NCI-H187 treated with DMSO at 0.1 percent for 48 hours (cell line): ENCODE measurements at places on chromosomes 1 and 21.

DNA sequence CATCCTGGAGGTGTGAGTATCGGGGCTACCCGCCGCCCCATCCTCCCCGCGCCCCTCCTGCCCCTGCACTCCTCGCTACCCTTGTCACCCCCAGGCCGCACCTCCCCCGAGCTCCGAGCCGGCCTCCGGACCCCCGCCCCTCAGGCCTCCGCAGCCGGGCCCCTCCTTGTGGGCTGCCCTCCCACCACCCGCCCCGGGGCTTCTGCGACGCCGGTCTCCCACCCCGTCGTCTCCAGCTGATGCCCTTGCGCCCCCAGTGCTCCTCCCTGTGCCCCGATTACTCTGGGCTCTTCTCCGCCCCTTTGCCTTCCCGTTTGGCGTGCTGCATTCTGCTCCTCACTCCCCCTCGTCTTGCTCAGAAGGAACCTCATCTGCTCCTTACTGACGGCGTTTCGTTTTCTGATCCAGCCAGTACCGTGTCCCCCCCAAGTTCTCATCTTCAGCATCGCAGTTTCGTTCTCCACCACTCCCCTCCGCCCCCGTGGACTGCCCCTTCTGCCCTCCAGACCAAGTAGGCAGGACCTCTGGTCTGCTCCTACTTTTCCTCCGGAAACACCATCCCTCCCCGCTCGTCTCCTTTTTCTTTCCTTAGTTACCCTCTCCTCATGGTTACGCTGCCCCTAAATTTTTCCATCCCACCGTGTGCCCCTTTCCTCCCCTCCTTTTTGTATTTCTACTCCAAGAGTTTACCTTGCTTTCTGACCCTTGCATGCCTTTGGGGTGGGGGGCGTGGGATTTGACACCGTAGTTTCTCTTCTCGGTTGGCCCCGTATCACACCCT lies 841 bp downstream of the SNX27 start:
- DNase-seq = no peak

DNA sequence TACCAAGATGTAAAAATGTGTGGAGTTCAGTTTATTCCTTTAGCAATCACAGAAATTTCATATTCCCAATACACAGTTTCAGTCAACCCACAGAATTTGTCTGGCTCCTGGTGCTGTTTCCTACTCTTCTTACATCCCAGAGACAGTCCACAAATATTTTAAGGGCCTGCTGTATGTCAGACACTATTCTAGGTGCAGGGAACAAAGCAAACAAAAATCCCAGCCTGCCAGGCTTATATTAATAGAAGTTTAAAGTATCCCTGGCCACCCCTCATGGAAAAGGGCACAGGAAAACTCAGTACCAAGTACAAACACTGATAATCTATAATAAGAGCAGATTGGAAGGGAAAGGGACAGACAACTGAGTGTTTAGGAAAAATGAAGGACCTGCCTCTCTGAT lies 194.8 kb downstream of the ZP4 start:
- no peak for DNase-seq

GRCh38 chr1:19567041-19567440 lies 77.1 kb upstream of the NBL1 start:
- no peak for DNase-seq

DNA sequence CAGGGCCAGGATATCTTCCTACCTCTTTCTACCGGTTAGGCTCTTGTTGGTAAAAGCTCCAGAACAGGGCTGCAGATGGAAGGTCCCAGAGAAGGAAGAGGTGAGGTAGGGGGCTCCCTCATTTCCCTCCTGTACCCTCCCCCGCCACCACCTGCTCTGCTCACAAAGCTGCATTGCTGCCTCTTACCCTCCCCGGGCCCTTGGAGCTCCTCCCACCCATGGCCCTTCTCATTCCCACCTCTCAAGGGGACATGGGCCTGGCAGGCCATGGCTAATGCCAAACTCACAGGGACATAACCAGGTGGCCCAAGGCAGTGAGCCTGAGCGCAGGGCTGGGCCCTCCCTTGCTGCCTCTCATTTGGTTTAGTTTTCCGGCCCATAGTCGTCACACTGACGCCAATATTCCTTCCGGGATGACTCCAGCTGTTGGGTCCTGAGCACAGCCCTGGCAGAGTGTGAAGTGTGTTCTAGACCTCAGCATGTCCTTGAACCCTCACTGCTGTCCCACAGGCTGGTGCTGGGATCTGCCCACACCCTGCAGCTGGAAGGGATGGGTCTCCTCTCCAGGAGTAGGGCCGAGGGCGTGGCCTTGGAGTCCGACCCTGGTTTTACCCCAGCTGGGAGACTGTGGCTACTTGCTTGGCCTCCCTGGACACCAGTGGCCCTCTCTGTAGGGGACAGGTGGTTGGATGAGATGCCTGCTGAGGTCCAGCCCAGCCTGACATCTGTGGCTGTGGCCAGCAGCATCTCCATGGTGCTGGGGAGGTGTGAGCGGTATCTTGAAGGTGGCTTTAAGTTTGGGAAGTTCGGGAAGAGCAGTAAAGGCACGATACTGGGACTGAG lies 104.6 kb downstream of the ARHGEF10L start:
- no peak for DNase-seq

DNA sequence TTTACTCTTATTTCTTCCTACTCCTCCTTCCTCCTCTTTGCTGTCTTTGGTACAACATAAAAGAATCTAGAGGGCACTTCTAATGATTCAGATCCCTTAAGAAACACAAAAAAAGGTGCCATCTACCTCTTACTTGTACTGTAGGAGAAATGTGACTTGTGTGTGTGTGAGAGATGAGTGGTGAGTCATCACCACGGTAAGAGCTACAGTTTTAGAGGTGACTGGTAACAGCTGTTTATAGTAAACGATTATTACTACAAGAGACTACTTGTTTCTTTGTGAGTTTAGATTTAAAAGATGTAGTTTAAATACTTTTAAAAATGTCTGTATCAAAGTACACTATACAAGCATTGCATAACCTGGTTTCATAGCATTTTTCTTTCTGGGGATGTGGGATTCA lies 40.4 kb downstream of the SLC35D1 start:
- no peak for DNase-seq

- no peak for DNase-seq
Measured at GRCh38 chr1:234647245-234647644, 37.3 kb upstream of the IRF2BP2 start.

DNA sequence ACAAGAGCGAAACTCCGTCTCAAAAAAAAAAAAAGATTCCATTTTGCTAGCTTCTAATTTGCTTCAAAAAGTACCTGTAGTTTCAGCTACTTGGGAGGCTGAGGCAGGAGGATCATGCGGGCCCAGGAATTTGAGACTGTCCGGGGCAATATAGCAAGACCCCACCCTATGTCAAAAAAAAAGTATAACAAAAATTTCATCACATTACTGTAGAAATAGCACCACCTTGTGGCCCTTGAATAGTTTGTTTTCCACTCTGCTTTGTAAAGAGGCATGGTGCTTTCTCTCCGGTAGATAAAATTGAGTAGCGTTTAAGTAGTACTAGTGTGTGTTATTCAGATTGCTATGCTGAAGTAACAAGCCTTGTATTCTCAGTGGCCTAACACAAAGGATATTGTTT lies 18.2 kb upstream of the MSTO1 start:
- DNase-seq = peak; percentile 82

GRCh38 chr1:11071463-11072215 lies 11.8 kb upstream of the SRM start:
- peak; percentile 91 for DNase-seq

DNA sequence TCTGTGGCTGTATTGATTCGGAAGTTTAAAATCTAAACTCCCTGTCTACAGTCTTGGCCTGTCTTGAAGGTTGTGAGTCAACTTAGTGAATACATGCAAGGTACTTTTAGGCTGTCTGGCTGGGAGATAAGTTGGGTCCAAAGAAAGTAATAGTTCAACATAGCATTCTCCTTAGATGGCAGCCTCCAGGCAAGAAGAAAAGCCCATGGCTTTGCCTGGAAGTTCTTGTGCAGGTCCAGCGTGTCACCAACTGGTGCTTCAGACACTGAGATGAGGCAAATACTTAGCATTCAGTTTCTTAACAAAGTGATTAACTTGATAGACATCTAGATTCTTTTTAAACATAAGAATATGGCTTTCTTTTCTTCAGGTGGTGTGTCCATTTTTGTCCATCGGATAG lies 328.2 kb downstream of the DISC1 start:
- no peak for DNase-seq

DNA sequence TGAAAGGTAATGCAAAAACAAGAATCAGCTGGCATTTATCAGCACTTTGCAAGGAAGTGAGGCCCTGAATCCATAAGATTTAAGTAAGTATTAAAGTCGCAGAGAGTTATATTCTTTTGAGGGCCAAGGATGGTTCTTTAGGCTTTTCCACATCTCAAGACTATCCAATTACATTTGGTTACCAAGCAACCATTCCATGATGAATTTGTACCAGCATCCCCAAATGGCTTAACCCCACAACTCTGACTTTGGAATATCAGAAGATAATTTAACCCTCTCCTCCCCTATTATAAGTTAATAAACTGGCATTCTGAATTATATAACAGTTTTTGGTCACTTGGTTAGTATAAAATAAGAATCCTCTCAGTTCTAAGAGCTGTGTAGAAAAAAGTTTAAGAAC lies 2.8 kb downstream of the PHTF1 start:
- DNase-seq = no peak

- no peak for DNase-seq
Measured at GRCh38 chr1:68201546-68202238, 30.6 kb downstream of the WLS start.

DNA sequence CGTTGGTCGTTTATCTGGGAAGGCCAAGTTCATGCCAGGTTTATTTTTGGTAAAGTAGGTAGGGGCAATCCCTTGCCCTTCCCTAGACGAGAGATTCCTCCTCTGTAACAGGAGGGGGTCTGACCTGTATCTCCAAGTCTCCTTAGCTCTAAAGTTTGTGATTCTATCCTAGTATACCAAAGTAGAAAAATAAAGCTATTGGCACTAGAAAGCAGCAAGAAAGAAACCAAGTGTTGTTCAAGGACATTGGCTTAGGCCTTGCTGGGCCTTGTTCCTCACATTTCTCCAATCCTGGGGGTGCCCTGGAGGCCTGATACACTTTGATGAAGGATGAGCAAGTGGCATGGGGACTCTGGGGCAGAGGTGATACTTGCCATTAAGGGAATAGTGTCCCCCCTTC lies 814 bp downstream of the MTARC2 start:
- no peak for DNase-seq

- DNase-seq = no peak
Measured at GRCh38 chr1:221925947-221926346, 184.1 kb upstream of the DUSP10 start.

DNA sequence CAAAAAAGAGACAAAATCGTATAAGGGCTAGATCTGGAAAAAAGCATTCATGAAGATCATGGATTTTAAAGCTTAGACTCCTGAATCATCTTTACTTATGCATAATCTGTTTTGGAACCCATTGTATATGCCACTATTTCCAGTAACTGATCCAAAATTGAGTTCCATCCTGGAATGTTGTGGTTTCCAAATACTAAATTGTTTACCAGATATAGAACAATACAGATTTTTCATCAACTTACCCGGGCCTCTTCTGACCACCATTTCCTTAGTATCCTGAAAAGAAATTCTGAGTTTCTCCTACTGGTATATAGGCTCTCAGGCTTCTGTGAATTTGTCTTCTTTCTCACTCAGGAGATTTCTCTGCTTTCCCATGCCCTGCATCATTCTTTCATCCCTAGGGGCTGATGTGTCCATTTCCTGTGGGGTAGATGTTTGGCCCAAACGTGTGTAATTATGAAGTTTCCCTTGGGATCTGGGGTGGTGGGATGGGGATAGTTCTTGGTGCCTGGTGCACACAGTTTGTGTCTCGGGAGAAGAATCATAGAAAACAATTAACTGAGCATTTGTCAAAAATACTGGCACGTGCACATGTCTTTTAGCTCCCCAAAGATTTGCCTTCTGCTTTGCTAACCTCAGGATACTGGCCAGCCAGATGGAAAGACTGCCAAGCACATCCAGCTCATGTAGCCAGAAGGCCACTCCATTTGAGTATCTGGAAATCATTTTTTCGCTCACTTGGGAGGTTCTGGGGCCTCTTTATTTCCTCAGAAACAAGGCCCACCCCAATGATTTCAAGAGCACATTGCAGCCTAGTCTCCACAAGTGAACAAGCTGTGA lies 127.8 kb downstream of the NTMT2 start:
- no peak for DNase-seq

- no peak for DNase-seq
Measured at GRCh38 chr1:233394860-233395717, 67.6 kb downstream of the MAP3K21 start.

GRCh38 chr1:93029317-93029716 lies 49.8 kb upstream of the MTF2 start:
- no peak for DNase-seq

DNA sequence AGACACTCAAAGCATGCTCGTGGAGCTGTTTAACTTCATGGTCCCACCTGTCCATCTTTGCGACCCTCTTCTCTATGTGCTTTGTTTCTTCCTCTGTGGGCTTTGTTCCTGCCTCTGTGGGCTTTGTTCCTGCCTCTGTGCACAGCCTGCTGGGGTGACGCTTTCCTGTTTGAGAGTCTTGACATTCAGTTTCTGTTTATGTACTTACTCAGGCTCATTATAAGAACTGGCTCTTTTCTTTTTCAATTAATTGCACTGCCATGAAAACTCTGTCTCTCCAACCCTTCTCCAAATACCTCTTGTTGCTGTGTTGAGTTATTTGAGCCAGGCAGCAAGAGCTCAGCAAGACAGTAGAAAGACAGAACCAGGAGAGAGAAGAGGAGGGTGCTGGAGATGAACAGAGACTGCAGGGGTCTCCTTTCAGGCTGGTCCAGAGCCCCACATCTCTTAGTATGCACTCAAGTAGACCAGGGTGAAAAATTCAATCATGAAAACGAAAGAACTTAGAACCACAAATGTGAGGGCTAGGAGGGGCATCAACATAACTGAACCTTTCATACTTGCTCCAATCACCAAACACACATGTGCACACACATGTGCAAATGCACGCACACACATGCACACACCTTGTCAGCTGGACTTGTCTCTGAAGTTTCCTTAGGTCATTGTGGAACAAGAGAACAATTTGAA lies 88.3 kb upstream of the SGIP1 start:
- DNase-seq = no peak
